ENCODE measurements at places on chromosomes 13 and 19. TPM values are rescaled to one million over a fixed set of nuclear protein-coding genes. Genes with fewer than 3 reads are reported as not detected.

SMAD9 gene
- 0.07 TPM for total RNA-seq

PTH2 gene
- not detected for total RNA-seq

TUBB4A gene
- total RNA-seq = 5.0 TPM

LRRC63 gene
- not detected for total RNA-seq

TTC9B gene
- 0.79 TPM for total RNA-seq

Measured in A549 treated with CpdA at 1 μM for 4 hours (cell line).